ENCODE measurements at places on chromosomes 11 and 22.

DNA sequence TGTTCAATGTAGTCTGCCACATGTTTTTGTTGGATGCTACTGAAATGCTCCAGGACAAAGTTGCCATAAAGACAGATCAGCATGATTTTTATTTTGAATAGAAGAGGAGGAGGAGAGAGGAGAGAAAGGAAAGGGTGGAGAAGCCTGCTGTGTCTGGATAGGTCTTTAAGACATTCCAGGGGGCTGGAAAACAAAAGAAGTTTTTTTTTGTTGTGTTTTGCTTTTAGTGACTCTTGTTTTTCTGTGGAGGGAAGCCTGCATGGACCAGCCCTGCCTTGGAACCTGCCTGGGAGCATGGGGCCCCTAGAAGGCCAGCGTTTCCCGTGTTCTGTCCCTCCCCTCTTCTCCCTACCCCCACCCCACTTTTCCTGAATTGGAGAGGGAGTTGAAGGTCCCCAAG, 2.3 kb downstream of the TSPAN18 start:
- DNase-seq: no peak

DNA sequence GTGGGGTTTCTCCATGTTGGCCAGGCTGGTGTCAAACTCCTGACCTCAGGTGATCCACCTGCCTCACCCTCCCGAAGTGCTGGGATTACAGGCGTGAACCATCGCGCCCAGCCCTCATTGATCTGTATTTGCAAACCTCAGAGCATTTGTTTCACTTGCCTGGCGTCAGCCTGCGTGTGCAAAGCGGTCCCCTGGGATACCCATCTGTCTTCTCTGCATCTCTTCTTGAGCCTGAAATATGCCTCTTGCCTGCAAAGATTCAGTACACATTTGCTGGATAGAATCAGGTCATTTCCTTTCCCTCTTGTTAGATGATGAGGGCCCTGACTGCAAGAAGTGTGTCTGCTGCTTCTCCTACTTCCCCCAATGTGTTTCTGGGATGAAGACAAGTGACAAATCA, 1291.0 kb downstream of the TBC1D22A start:
- DNase-seq: no peak

DNA sequence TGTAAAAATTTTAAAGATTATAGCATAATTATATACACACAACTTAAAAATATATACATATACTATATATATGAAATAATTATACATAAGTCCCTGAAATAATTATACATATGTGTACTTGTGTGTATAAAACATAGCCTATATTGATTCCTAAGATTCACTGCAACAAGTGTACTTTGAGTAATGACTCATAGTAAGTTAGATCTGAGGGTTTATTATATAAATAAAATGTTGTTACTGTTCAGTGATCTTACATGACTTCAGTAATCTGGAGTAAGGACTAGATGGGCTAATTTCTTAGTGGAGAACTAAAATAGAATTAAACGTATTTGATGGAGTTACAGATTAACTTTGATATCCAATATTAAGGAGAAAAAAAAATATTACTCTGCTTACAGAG, 350.5 kb downstream of the CNTN5 start:
- DNase-seq: no peak

GRCh38 chr22:32862936-32863661, 61.6 kb downstream of the TIMP3 start:
- no peak for DNase-seq

- DNase-seq: no peak
These were observed 127.4 kb downstream of the TTC17 start for GRCh38 chr11:43486141-43486540.

GRCh38 chr11:67421430-67422031, 6.1 kb downstream of the CARNS1 start:
- DNase-seq: no peak

DNA sequence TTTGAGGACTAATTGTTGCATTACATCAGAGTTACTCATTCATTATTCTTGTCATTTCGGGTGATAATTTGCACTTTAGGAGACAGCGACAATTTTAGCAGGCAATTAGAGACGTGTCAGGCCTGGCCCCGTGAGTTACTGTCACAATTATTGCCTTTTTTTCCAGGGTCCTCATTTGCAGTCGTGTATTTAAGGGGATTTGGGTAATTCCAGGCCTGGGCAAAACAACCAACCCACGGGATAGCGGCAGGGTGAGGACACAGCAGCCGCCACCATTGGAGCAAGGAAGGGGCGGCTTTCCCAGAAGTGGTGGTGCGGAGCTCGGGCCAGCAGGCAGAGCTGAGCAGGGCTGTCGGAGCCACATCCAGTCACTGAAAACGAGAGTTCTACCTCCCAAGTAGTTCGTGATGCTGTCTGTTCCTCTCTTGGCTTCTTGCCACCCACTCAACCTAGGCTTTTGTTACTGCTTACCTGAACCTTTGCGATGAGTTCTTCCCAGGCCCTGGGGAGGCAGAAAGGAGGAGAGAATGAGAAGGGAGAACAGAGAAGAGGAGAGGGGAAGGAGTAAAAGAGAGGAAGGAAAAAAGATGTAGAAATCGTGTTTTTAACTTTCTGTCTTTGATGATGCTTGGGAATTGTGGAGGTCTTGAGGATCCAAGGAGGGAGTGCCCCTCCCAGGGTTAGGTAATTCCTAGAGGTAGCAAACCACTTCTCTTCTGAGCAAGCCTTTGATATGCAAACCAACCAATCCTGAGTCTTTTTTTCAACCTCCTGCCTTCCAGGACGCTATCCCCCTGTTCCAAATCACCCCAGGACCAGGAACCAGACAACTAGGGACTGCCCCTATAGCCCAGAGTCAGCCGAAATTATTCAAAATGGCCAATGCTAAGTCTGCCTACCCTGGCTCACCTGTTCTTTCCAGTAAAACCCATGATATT, 236.1 kb downstream of the MIAT start:
- no peak for DNase-seq

- no peak for DNase-seq
These were observed 17.2 kb downstream of the CREB3L1 start for GRCh38 chr11:46294365-46295309.

DNA sequence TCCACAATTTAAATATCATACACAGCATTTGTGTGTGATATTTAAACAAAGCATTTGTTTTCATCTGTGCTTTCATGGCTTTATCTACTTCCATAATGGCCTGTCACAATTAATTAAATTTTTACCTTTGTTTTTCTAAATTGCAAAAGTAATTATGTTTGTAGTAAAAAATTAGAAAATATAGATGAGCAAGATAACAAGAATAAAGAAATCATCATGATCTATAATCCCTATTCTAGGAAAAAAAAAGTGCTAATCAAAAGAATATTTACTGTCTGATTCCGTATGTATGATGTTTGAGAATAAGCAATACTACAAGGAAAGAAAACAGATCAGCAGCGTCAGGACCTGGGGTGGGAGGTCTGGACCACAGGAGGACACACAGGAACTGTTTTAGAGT, 149.9 kb downstream of the NCAM1 start:
- DNase-seq: no peak

DNA sequence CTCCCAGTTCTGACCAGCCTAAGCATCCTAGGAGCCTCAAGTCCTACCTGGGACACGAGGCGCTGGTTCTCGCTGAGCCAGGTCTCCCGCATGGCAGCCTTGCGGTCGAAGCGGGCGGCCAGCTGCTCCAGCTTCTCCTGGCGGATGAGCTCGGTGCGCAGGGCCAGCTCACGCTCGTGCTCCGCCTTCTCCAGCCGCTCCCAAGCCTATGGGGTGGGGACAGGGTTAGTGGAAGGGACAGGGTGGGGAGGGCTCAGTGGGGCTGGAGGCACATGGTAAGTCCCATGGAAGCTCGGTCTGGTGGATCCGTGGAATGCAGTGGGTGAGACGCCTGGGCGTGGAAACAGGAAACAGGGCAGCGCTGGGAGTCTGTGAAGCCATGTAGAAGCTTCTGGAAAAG, 20.9 kb downstream of the SPTBN2 start:
- DNase-seq: no peak

DNA sequence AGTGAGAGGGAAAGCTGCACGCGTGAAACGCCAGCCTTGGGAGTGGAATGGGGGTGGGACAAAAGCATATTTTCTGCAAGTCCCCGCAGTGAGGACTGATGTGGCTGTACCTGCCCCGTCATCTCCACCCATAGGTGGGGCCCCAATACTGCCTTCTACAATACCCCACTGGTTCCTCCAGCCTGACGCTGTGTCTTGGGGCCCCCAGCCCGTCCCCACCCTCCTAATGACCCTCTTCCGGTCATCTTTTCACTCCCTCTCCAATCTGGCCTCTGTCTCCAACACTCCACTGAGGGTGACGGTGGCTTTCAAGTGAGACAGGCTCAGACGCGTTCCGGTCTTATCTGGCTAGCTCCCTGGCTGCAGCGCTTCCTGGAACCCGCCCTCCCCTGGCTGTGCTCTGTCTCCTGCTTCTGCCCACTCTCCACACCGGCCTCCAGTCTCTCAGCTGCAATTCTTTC, 104.2 kb downstream of the MICAL3 start:
- DNase-seq: no peak

DNA sequence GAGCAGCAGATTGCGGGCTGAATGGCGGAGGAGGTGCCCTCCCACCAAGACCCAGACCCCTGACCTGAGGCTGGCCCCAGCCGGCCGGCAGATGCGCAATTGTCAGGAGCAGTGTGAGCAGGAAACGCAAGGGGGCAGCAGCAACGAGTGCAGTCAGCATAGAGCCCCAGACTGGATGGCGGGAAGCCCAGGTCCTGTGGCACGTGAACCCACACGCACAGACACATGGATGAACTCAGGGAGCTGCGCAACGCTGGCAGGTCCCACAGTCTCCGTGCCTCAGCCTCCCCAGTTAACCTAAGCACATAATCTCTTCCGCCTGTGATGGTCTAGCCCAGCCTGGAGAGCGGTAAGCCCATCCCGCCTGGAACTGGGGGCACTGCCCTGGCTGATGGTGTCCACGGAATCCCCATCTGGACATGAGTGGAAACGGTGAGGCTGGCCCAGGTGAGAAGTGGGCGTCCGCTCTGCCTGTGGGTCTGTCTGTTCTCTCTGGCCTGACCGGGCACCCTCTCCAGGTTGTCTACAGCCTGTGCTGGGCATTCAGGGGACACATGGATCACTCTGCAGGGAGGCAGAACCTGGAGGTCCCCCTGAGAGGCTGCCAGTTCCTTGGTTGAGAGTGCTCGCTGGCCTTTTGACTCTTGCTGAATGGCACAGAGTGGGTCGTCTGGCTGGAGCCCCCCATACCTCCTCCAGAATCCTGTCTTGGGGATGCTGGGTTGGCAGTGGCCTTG, 626 bp upstream of the TBX10 start:
- DNase-seq: no peak

DNA sequence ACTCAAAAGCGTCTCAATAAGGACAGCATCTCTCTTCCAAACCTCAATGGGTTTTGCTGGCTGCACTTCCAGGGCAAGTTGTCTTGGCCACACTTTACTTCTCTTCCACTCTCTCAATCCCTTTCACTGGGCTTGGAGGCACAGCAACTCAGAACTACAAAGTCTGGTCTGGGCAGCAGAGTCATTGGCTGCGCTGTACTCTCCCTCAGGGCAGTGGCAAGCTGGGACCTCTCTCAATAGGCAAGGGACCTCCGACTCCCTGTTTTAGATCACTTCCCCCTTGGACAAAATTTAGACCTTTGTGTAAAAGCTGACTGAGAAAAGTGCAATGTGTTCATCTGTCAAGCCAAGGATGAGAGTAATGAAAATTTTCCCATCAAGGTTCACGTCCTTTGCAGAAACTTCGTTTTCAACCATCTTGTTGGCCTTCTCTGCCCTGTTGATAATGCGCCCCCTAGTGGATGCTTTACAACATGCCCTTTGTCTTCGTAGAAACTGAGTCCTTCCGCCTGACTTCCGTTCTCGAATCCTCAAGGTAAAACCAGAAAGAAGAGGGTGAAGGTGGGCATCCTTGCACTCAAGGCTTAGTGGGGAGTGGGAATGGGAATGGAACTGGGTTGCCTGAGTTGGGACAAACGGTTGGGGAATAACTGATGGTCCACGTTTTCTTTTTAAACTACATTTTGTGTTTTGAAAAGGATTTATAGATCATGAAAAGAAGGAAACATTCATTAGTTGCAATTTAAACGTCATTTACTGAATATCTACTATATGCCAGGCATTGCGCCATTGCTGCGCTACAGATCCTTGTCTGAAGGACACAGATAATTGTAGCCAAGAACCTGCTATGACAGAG, 99.1 kb downstream of the CD44 start:
- no peak for DNase-seq

DNA sequence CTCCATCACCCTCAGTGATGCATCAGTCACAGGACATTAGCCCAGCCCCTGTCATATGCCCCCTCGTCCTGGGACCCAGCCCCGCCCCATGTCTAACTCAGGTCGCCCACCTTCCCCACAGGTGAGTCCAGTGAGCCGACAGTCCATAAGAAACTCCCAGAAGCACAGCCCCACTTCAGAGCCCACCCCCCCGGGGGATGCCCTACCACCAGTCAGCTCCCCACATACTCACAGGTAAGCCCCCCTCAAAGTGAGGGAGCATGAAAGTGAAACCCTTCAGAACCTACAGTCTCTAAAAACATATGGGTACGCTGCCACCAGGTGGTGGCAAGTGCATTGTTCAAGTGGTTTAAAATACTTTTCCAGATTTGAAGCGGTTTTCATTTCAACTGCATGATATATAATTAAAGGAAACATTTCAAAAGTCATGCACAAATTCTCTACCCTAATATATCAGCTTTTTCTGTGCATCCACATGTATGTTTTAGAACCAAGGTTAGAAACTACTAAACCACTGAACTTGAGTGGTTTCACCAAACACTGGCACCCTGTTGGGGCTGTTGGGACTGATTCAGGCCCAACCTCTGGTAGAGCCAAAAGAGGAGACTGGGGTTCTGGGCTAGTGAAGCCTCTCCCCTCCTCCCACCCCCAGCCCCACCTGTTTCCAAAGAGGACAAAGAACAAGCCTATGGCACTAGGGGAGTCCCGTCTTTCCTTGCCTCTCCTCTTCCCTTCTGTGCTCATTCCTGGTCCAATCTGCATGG, 17.3 kb downstream of the EPS8L2 start:
- no peak for DNase-seq

GRCh38 chr22:47567126-47568090, 805.0 kb downstream of the TBC1D22A start:
- no peak for DNase-seq

DNA sequence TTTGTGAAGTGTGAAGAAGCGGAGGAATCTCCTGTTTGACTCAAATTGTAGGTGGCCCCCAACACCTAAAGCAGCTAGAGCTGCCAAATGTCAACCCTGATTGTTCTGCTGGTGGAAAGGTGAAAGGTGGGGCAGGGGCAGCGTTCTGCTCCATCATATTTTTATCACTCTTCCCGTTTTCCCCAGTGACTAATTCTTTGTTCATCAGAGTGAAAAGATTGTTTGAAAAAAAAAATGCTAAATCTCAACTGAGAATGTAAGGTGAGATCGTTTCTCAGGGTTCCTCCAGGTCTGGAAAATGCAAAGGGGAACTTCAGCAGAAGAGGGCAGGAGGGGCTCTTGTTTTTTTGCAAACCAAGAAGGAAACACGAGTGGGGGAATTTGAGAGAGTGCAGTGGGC, 137.7 kb downstream of the MN1 start:
- DNase-seq: no peak

DNA sequence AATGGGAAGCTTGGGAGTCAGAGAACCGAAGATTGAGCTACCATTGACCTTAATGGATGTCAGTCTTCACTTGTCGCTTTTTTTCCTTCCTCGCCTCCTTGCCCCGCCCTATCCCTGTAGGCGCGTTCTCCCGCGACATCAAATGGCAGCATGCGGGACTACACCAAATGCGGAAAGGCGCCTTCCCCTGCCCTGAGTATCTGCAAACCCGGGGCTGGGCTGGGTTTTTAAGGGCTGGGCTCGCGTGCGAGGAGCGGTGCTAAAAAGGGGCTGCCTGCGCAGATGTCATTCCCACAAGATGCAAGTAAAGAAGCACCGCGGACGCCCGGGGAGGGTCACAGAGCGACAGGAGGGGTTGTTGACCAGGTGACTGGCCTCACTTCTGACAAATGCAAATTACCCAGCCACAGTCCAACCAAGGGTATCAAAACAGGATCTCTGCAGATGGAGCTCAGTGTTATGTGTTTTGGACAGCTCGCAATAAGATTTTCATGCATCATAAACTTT, 4.7 kb upstream of the FAM111B start:
- no peak for DNase-seq
